Midbrain (tissue), 1 donor: ENCODE measurements at places on chromosomes 4 and X.

GRCh38 chr4:125689805-125690204 lies 375.1 kb downstream of the FAT4 start:
- no peak for DNase-seq

- no peak for DNase-seq
Observed at GRCh38 chrX:131970347-131970746, 52.8 kb upstream of the STK26 start.

- DNase-seq, result peak; percentile 98
Observed at GRCh38 chr4:337143-337931, at the start of gene ZNF141. ZNF141 (plus strand) TSS chr4:337814; CDS start chr4:337984, 170 bp downstream.

DNA sequence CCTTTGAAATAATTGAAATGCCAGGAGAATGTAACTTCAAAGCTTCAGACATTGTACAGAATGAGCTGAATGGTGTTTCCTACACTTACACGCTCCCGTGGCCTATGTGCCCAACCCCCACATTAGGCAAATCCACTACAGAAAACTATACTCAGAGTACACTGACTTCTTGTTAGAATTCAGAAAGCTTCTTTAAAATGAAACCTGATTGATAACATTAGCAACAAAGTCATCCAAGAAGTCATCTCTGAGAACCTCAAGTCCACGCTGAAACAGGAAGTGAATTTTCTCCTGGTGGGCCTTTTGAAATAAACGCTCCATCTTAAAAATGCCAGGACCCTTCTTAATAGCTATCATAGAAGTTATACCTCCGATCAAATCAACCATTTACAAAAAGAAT lies 136.3 kb downstream of the TSPAN5 start:
- no peak for DNase-seq

- no peak for DNase-seq
Observed at GRCh38 chr4:41963105-41963504, 18.5 kb upstream of the DCAF4L1 start.

DNA sequence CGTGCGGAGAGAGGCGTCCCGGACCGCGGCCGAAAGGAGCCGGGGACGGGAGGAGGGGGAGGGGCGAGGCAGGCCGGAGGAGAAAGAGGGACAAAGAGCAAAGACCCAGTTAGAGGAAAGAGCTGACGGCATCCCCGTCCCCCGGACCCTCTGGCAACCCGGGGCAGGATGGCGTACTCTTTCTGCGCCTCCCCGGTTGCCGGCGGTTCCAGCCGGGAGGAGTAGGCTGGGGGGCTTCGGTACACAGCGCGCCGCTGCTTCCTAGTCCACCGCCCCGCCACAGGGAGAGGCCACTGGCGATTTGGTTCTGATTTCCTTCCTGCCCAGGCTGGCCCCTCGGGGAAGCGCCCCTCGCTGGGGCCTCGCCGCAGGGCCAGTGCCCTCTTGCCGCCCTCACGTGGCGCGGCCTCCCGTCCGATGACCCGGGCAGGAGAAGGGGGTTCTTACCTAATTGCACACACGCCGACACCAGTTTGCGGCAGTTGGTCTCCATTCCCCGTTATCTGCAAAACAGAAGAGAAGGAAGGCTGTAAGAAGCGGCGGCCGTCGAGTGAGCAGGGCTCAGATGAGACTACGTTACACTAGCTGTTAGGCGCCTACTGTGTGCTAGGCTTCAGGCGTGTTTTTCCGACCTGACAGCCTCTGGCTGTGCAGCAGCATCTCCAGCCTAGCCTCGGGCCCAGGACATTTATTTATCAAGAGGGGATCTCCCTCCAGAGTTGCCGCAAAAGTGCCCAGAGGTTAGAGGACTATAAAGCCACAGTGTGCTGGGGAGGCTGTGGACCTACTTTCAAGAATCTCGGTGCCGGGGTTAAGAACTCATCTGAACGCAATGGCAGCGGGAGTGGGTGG lies 9.9 kb upstream of the PITX2 start:
- no peak for DNase-seq

DNA sequence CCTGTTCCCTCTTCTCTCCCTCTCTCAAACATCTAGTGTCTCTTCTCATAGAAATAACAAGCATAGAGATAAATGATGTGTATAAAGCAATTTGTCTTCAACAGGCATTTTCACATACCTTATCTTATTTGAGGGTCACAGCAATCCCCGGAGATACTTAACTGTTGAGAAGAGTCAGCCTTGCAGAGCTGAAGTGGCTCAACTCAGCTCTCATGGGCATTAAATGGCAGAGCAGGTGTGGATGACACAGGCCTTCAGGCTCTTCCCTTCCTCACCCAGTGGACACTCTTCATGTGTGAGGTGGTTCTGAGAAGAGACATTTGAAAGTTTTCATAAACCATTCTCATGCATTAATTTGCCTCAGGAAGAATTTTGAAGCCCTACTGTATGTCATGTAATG lies 134.2 kb downstream of the AFF2 start:
- no peak for DNase-seq

DNA sequence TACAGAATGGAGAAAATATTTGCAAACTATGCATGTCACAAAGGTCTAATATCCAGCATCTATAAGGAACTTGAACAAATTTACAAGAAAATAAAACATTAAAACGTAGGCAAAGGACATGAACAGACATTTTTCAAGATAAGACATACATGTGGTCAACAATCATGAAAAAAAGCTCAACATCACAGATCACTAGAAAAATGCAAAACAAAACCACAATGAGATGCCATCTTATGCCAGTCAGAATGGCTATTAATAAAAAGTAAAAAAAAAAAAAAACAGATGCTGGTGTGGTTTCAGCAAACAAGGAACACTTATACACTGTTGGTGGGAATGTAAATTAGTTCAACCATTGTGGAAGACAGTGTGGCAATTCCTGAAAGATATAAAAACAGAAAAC lies 75.8 kb upstream of the IL13RA2 start:
- DNase-seq, result no peak

DNA sequence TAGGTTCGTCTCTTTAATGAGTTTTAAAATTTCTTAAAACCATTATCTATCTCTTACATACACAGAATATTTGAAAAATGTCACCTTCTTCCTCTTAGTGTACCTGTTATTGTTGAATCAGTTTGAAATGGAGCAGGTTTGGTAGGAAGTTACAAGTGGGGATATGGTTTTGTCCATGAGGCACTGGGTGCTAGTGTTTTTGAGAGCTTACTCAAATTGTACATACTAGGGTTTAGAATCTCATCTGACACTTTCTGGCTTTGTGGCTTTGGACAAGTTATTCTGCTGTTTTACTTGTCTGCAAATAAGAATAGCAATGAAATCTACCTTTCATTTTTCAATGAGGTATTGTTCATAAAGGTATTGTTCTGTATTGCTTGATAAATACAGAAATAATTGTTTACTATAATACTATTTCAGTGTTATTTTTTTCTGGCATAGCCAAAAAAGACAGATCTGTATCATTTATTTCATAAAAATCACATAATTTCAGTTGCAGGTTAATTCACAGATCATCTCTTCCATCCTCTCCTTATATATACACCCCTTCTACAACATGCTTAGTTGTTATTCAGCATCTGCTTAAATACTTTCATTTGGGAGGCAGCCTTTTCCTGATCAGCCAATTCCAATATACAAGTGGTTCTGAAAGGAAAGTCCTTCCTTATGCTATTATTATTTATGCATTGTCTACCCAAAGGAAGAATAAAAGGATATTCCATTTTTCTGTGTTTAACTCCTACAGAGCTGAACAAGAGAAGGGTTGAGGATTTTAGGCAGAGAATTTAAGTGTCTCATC lies 13.3 kb downstream of the NCAPG start:
- no peak for DNase-seq

GRCh38 chrX:46838486-46838870 lies 1.6 kb downstream of the RP2 start:
- no peak for DNase-seq

- DNase-seq, result no peak
Observed at GRCh38 chr4:127357765-127358164, 275.0 kb upstream of the INTU start.

DNA sequence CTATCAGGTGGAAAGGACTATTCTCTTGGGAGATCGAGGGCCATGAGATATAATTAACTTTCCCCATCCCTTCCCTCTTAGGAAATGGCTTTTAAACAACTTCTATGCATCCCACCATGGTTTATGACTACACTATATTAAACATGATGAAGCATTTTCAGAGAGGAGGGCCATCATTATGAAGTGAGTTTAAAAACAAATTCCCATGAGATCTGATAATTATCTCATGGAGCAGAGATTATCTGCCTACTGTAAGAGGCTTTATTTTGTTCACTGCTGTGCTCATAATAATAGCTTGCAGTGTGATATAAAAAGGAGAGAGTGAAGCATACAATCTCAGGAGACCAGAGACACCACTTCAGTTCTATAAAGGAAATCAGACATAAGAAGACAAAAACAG lies 330.5 kb upstream of the ZFP42 start:
- DNase-seq, result no peak

- no peak for DNase-seq
Observed at GRCh38 chr4:833731-834367, 7.9 kb upstream of the CPLX1 start.

DNA sequence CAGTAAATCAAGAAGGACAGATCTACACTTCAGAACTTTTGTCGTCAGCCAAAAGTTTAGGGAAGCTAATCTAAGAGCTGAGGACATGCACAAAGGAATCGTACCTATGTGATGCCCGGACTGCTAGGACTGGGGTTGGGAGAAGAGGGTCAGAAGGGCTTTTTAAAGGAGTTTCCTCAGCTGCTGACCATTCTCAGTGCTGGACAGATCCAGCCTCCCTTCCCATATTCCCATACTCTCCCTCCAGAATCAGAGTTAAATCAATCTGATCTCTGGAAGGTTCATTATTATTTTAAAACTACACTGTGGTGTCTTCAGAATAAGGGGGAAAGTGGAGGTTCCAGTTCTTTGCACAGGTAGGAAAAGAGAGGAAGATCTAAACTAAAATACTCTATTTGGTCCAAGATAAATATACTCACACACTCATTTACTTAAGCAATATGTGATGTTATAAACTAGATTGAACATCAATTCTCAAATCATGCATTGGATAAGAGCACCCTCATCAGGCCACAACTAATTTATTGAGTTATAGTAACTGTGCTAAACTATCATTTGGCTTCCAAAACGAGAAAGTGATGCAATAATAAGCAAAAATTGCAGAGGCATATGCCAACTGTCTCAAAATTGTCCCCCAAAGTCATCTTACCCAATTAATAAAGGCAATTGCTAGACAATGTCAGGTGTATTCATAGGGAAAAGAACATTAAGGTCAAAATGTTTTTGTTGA lies 124.7 kb downstream of the HNRNPD start:
- DNase-seq, result no peak

GRCh38 chr4:125421547-125421946 lies 106.8 kb downstream of the FAT4 start:
- no peak for DNase-seq

- no peak for DNase-seq
Observed at GRCh38 chr4:174357321-174357720, 73.6 kb downstream of the CEP44 start.

DNA sequence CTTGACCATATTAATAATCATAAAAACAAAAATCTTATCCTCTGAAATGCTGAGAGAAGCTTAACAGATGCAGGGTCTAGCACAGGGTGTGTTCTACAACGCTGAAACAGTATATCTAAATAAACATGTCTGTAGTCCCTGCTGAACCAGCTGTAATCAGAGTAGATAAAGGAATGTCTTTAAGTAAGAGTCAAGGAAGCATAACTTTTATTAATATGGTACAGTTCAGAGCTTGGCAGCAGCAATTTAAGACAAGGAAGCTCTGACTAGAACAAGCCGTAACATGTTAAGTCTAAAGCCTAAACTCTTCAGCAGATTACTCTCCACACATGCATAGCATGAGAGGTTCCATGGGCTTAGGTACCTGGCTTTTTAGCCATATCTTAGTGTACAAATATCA lies 36.1 kb downstream of the NFKB1 start:
- no peak for DNase-seq

DNA sequence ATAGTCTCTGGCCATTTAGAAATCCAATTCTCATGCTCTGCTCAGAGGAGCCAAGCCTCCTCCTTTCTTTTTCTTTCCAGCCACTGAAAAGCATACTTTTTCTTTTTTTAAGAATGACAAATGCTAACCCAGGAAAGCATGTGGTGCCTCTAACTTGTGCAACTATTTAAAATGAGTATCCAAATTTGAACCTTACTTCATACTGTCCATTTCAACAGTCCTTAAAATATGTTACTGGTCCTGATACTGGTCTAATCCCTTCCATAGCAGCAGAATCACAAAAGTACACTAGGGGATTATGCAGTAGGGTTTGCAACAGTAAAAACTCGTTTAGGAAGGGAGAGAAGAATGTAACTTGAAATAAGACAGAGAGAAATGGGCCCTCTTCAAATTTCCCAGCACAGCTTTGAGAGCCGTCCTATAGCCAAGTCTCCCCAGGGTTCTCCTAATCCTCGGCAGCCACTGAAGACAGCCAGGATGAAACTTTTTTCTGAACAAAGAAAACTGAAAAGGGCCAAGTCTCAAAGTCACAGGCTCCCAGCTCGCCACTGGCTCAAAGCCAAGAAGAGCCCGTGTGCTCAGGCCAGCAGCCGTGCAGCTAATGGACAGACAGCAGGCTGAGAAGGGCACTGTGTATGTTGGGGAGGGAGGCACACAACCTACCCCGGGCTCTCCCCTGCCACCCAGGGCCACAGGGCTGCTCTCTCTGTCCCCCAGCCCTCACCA lies 39.5 kb downstream of the GPC4 start:
- peak; percentile 16 for DNase-seq

DNA sequence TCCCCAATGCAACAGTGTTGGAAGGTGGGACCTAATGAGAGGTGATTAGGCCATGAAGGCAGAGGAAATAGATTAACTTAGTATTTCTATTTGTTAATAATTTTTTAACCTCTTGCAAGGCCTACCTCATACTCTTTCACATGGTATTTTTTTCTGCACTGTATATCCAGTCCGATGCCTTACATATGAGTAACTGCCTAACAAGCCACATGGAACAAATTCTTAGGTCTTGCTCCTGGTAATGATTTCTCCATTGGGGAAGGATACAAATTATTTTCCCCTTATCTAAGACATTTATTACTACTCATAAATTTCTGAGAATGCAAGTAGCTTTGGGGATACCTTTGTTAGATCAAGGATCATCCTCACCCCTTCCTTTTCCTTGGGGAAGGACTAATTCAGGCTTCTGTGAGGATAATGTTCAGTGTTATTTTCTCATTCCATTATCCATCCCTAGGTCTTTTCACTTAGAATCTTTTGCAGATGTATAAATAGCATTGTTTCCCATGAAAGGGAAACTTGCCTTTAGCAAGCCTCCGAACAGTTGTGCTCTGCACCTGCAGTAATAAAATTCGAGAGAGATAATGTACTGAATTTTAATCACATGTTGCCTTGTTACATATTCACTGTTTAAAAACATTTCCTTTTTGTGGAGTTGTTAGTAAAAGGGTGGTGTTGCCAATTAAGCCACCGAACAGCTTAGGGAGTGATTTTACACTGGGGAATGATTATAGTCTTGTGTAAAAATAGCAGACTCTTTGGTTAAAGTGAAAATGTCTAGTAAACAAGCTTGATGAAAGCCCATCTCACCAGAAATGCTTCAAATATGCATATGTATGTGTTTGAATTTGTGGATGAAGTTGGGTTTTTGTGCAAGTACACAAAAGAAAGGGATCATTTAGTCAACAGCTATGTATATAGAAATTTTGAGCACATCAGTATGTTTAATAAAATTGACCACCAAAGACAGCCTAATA lies 89.9 kb downstream of the CFAP299 start:
- DNase-seq, result no peak

- DNase-seq, result no peak
Observed at GRCh38 chr4:143240939-143241679, 56.4 kb downstream of the USP38 start.

- DNase-seq, result no peak
Observed at GRCh38 chr4:132556316-132556715, 592.8 kb upstream of the PCDH10 start.

- no peak for DNase-seq
Observed at GRCh38 chr4:106414366-106414765, 45.8 kb upstream of the GIMD1 start.

GRCh38 chr4:21454201-21454600 lies 494.4 kb downstream of the KCNIP4 start:
- no peak for DNase-seq
